ENCODE measurements at places on chromosomes 12 and 14. TPM values are rescaled to one million over a fixed set of nuclear protein-coding genes. Genes with fewer than 3 reads are reported as not detected.

GRCh38 chr12:57219205-57219992 lies 2.8 kb downstream of the NXPH4 start:
- H3K36me3 ChIP-seq = no peaks in the 10 kb centered on the region
- H3K27me3 ChIP-seq = peaks cover 100% of the 10 kb centered on the region
- H3K27ac ChIP-seq = no peak overlapping the region
- H3K4me3 ChIP-seq = peak overlapping the region; percentile 43
- H3K4me1 ChIP-seq = peaks cover 63% of the 10 kb centered on the region

GRCh38 chr12:6118891-6119568 lies 5.4 kb downstream of the VWF start:
- DNase-seq = no peak
- H3K4me1 ChIP-seq = peaks cover 21% of the 10 kb centered on the region
- no peaks in the 10 kb centered on the region for H3K27me3 ChIP-seq
- no peaks in the 10 kb centered on the region for H3K36me3 ChIP-seq
- H3K4me3 ChIP-seq = no peak overlapping the region

GRCh38 chr12:7935590-7936581 lies at the start of gene SLC2A3:
Gene SLC2A3 (minus strand): TSS chr12:7936187. CDS start chr12:7936034, 153 bp downstream.
- H3K4me1 ChIP-seq = peaks cover 18% of the 10 kb centered on the region
- H3K27me3 ChIP-seq = no peaks in the 10 kb centered on the region
- peak within 1 kb of the TSS; percentile 94 for H3K4me3 ChIP-seq

GRCh38 chr12:43206396-43206795 lies 345.6 kb downstream of the ADAMTS20 start:
- no peaks in the 10 kb centered on the region for H3K27me3 ChIP-seq
- H3K27ac ChIP-seq = no peak overlapping the region
- DNase-seq = no peak
- no peaks in the 10 kb centered on the region for H3K4me1 ChIP-seq

DNA sequence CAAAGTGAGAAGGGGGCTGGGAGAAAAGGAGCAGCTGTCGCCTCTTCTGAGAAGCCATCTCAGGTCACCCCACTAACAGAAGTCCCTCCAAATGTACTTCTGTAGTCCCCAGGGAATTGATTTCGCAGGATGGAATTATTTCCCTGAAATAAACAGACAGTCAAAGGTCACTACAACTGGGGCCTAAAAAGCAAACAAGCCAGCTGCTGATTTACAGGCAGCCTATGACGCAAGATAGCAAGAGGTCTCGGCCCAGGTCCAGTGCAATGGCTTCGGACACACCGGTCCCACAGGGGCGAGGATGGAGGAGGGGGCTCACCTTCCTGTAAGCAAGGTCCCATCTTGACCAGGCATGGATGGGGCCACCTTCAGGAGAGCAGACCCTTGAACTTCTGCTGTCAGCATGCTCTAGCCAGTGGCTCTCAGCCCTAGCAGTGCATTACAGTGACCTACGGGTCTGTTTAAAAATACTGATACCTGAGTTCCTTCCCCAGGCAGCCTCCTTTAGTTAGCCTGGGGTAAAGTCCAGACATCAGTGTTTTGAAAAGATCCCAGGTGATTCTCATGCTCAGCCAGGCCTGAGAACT lies 18.1 kb downstream of the NUAK1 start:
- H3K36me3 ChIP-seq = no peaks in the 10 kb centered on the region
- H3K27ac ChIP-seq = no peak overlapping the region
- DNase-seq = no peak
- H3K4me3 ChIP-seq = no peak overlapping the region
- H3K4me1 ChIP-seq = peaks cover 7% of the 10 kb centered on the region

DNA sequence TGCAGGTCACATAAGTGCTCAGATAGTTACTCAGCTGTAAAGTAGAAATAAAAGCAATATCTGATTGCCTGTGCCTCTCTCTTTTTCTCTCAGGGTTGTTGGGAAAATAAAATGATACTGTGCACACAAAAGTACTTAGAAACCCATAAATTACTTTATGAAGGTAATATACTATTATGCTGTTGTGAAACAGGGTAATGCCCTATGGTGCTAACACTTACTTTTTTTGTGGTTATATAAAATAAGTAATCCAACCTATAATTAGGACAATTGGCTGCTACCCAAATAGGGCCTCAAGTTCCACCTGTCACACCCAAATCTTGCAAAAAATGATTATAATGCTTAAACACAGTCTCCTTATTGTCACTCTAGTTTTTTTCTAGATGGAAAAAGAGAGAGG lies 50.6 kb downstream of the DAAM1 start:
- DNase-seq = no peak
- no peaks in the 10 kb centered on the region for H3K36me3 ChIP-seq
- no peaks in the 10 kb centered on the region for H3K27me3 ChIP-seq
- peaks cover 16% of the 10 kb centered on the region for H3K4me1 ChIP-seq
- H3K27ac ChIP-seq = no peak overlapping the region

DNA sequence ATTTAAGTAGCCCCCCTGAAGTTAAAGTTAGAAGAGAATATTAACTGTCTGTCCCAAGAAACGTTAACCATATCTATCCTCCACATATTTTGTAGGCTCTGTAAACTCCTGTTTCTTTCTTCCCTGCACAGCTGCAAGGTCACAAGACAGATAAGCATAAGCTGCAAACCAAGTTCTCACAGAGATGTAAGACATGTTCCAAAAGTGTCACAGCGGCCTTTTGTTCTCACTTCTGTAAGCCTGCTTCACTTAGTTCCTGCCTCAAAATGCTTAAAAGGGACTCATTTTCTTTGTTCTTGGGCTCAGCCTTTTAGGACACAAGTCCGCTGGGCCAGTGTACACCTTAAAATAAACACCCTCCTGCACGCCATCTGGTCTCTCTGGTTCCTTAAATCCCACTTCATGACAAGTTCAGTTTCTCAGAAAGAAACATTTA lies 3.2 kb downstream of the RNASE1 start:
- no peak overlapping the region for H3K4me3 ChIP-seq
- no peak overlapping the region for H3K27ac ChIP-seq
- DNase-seq = peak; percentile 32
- no peaks in the 10 kb centered on the region for H3K27me3 ChIP-seq
- no peaks in the 10 kb centered on the region for H3K36me3 ChIP-seq
- peaks cover 18% of the 10 kb centered on the region for H3K4me1 ChIP-seq

DNA sequence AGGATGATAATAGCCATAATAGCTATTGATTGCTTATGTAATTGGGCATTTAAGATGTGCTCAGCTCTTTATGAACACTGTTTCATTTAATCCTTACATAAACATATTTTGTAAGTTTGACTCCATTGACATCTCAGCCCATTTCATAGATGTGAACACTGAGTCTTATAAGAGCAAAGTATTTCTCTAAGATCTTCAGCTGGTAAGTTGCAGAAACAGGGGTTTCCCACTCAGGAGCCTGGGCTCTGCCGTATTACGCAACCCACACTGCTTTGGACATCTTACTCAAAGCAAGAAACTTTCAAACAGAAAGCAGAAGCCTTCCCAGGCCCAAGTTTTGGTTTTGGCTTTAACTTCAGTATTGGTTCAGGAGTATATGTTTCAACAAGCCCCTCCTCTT lies 705.1 kb downstream of the MED13L start:
- H3K4me3 ChIP-seq = no peak overlapping the region
- H3K4me1 ChIP-seq = peaks cover 13% of the 10 kb centered on the region
- no peak overlapping the region for H3K27ac ChIP-seq
- no peak for DNase-seq

DNA sequence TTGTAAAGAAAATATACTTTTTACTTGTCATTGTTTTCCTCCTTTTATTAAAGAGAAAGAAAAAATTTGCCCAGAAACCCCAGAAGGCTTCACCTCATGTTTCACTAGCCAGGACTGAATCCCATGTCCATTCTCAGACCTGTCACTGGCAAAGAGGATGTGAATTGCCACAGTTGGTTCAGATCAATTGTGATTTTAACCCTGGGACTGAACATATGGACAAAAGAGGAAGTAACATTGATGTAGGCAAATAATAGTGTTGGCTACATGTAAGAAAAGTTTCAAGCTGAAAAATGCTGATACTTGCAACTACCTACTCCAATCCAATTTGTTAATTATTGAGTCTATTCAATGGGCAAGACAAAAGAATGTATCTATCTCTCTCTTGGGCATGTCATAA lies 8.6 kb upstream of the CCDC196 start:
- no peak overlapping the region for H3K4me3 ChIP-seq
- no peaks in the 10 kb centered on the region for H3K4me1 ChIP-seq
- H3K36me3 ChIP-seq = no peaks in the 10 kb centered on the region

- H3K4me3 ChIP-seq = no peak overlapping the region
- no peaks in the 10 kb centered on the region for H3K36me3 ChIP-seq
- no peak for DNase-seq
- no peak overlapping the region for H3K27ac ChIP-seq
These were observed 30.8 kb downstream of the BBOF1 start for GRCh38 chr14:74049876-74050495.

- peak; percentile 87 for DNase-seq
- no peaks in the 10 kb centered on the region for H3K27me3 ChIP-seq
- H3K27ac ChIP-seq = no peak overlapping the region
- H3K4me1 ChIP-seq = no peaks in the 10 kb centered on the region
- no peaks in the 10 kb centered on the region for H3K36me3 ChIP-seq
These were observed 256.3 kb upstream of the SFSWAP start for GRCh38 chr12:131454418-131455217.

- H3K27ac ChIP-seq = no peak overlapping the region
- no peak overlapping the region for H3K4me3 ChIP-seq
- DNase-seq = no peak
- peaks cover 15% of the 10 kb centered on the region for H3K4me1 ChIP-seq
- no peaks in the 10 kb centered on the region for H3K36me3 ChIP-seq
These were observed 51.4 kb downstream of the VCPKMT start for GRCh38 chr14:50064993-50065392.

DNA sequence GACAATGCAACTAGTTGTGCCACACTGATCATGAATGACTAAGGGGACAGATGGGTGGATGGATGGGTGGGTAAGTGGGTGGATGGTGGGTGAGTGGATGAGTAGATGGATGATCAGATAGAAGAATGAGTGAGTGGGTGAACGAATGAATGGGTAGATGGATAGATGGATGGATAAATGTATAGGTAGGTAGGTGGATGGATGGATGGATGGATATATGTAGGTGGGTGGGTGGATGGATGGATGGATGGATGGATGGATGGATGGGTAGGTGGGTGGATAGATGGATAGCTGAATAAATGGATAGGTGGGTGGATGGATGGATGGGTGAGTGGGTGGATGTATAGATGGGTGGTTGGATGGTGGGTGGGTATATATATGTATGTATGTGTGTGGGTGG lies 348.8 kb upstream of the FKBP4 start:
- H3K27ac ChIP-seq = no peak overlapping the region

DNA sequence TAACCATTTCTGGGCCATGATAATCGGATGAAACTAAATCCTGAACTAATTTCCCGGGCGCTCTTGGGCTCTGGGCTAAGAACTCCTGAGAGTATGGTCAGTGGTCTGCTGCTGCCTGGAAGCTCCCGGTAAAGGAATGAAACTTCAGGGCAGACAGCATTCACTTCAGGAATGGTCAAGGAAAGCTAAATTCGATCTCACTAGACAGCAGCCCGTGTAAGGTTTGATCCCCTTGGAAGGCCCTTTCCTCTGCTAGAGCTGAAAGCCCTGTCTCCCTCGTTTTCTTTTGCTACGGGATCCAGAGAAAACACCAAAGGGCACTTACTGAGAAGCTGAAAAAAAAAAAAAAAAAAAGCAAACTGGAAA lies 680 bp downstream of the ASB8 start:
- no peak for DNase-seq
- H3K27me3 ChIP-seq = no peaks in the 10 kb centered on the region
- H3K4me3 ChIP-seq = peak overlapping the region; percentile 69

DNA sequence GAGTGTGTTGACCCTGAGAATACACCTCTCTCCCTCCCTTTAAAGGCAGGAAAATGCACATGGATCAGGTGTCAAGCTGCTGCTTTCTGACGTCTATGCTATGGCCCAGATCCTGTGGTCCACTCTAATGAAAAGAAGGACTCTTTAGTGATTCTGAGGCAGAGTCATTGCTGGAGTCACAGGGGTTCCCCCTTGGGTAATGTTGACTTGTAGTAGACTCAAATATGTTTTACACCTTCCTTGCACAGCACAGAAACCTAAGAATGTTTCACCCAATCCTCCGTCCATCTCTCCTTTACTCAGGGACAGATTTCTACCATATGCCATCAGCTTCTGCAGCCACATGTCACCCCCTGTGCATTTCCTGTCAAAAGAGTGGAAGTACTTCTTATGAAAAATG lies 525.4 kb downstream of the TMEM121 start:
- no peaks in the 10 kb centered on the region for H3K4me1 ChIP-seq
- no peaks in the 10 kb centered on the region for H3K36me3 ChIP-seq
- no peak for DNase-seq
- no peak overlapping the region for H3K27ac ChIP-seq
- no peak overlapping the region for H3K4me3 ChIP-seq
- H3K27me3 ChIP-seq = no peaks in the 10 kb centered on the region

- no peak for DNase-seq
- H3K27me3 ChIP-seq = no peaks in the 10 kb centered on the region
- H3K36me3 ChIP-seq = no peaks in the 10 kb centered on the region
- H3K4me3 ChIP-seq = no peak overlapping the region
- H3K4me1 ChIP-seq = no peaks in the 10 kb centered on the region
These were observed 10.6 kb downstream of the SERPINA3 start for GRCh38 chr14:94622653-94623421.

GRCh38 chr14:66758031-66758613 lies 250.2 kb downstream of the GPHN start:
- H3K27ac ChIP-seq = no peak overlapping the region
- H3K4me3 ChIP-seq = no peak overlapping the region
- DNase-seq = peak; percentile 31

- no peaks in the 10 kb centered on the region for H3K36me3 ChIP-seq
- H3K27me3 ChIP-seq = peaks cover 30% of the 10 kb centered on the region
- H3K4me3 ChIP-seq = no peak overlapping the region
- peak; percentile 68 for DNase-seq
- H3K4me1 ChIP-seq = no peaks in the 10 kb centered on the region
These were observed 5.9 kb upstream of the RERG start for GRCh38 chr12:15227004-15227679.

GRCh38 chr12:77954206-77954555 lies 123.5 kb downstream of the NAV3 start:
- DNase-seq = no peak
- H3K36me3 ChIP-seq = no peaks in the 10 kb centered on the region
- no peak overlapping the region for H3K4me3 ChIP-seq
- no peak overlapping the region for H3K27ac ChIP-seq
- no peaks in the 10 kb centered on the region for H3K4me1 ChIP-seq

GRCh38 chr14:68964300-68965093 lies 14.6 kb downstream of the ACTN1 start:
- peaks cover 18% of the 10 kb centered on the region for H3K4me1 ChIP-seq
- no peak for DNase-seq
- no peaks in the 10 kb centered on the region for H3K36me3 ChIP-seq
- H3K4me3 ChIP-seq = no peak overlapping the region
- H3K27me3 ChIP-seq = no peaks in the 10 kb centered on the region

The RHEBL1 gene
- total RNA-seq = 6.0 TPM

The KERA gene
- total RNA-seq = not detected

The MMAB gene
- total RNA-seq = 34.5 TPM

The COX8C gene
- total RNA-seq = not detected

The RNASE7 gene
- total RNA-seq = not detected

The CLECL1 gene
- not detected for total RNA-seq

The CRIP1 gene
- not detected for total RNA-seq

The GLIPR1L1 gene
- total RNA-seq = not detected

The PITPNM2 gene
- total RNA-seq = 1.2 TPM
